ENCODE measurements at places on chromosomes 1 and 21. TPM values are rescaled to one million over a fixed set of nuclear protein-coding genes. Genes with fewer than 3 reads are reported as not detected.
A peak's percentile ranks its signal among the peaks of the same experiment; 100 is the strongest.

GRCh38 chr1:170619241-170620028 lies 44.5 kb upstream of the PRRX1 start:
- no peak for DNase-seq

DNA sequence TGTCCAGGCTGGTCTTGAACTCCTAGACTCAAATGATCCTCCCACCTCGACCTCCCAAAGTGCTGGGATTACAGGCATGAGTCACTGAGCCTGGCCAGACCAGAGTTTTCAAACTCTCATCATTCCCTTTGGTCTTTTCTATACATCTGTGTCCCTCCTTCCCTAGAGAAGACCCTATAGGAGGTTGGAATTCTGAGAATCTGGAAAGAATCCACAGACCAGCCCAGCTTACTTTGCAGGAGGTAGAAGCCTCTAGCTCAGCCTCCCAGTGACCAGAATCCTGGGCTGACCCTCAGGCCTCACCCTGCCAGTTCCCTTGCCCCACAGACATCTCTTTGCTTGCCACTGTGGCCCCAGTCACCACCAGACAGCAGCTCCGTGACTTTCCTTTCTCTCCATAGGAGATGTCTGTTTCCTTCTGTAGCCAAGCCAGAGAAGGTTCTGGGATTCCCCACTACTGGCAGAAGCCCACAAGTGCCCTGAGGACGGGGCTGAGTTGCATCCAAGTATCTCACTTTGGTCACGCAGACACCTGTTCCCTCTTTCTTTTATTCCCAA lies 34.7 kb upstream of the KHDRBS1 start:
- no peak for DNase-seq

GRCh38 chr1:217106231-217106901 lies 383.1 kb upstream of the ESRRG start:
- DNase-seq, result no peak

- no peak for DNase-seq
Observed at GRCh38 chr1:110606657-110607535, 738 bp upstream of the KCNA2 start.

- no peak for DNase-seq
Observed at GRCh38 chr1:8023287-8023994, 2.7 kb downstream of the ERRFI1 start.

GRCh38 chr1:9823943-9824701 lies at the start of gene CLSTN1:
TSS of gene CLSTN1 (minus strand) at chr1:9823965. CDS start at chr1:9823733, 232 bp downstream.
- DNase-seq, result peak; percentile 94

DNA sequence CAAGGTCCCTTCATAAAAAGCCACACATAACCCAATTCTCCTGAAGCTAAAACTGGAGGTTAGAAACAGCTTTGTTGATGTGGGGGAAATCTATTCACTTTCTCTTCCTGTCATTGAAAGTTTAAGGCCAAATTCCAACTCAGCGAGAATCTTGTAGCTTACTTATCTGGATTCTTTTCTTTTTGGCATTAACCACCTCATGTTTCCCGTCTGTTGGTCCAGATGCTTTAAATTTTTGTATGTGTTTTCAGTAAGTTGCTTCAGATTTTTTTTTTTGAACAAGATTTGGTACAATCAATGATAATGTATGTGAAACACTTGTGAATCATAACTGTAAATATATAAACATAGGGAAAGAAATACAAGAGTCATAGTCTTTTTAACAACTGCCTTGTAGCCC lies 33.7 kb upstream of the NEK7 start:
- DNase-seq, result no peak

DNA sequence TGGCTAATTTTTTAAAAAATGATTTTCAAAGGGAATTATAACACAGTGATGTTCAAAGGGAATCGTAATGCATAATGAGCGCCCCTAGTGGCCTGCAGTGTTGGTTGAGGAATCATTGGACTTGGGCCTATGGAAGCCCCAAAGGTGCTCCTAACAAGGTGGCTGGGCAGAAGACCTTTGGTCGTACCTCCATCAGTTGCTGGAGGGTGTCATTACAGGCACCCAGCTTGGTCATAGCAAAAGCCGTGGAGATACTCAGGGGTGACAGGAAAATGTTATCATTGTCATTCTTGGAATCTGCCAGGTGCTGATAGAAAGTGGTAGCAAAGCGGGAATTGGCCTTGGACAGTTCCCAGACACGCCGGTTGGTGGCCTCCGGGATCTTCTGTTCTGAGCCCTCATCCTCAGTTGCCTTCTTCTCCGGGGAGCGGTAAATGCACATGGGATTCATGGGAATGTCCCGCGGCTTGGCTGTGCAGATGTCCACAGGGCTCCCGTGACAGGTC lies 2.7 kb downstream of the SERPINC1 start:
- DNase-seq, result no peak

DNA sequence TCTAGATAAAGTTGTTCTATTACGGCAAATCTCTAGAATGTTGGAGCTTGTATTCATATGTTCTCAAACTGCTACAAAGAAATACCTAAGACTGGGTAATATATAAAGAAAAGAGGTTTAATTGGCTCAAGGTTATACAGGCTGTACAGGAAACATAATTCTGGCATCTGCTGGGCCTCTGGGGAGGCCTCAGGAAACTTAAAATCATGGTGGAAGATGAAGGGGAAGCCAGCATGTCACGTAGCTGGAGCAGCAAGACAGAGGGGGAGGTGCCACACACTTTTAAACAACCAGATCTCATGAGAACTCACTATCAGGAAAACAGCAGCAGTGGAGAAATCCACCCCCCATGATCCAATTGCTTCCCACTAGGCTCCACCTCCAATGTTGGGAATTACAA lies 390.4 kb upstream of the ADGRL4 start:
- no peak for DNase-seq

GRCh38 chr1:218112862-218113261 lies 172.2 kb upstream of the RRP15 start:
- no peak for DNase-seq

DNA sequence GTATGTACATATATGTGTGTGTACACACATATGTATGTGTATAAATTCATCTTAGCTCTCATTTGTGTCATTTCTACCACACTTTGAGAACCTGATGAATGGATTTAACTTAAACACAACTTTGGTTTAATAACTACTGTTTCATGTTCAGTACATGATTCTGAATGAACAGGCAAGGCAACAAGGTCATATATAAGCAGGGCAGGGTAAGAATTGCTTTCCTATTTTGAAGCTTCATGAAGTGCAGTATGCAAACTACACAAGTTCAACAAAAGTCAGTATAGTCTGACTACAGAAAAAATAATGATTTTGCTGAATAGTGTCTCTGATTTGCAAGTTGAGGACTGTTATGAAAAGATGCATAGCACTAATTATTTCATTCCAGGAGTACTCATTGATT lies 127.6 kb downstream of the KCNK2 start:
- DNase-seq, result no peak

DNA sequence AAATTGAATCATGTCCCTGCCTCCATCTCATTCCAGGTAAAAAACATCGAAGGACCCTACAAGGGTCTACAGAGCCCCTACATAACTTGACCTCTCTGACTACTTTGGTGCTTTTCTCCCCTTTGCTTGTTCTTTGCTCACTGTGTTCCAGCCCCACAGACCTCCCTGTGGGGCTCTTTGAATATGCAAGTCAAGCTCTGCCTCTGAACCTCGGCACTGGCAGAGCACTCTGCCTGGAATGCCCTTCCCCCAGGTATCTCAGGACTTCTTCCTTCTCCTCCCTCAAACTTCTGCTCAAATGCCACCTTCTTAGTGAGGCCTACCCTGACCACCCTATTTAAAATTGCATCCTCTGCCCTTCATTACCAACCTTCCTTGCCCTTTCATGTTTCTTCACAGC lies 87.8 kb upstream of the CD34 start:
- no peak for DNase-seq

- DNase-seq, result no peak
Observed at GRCh38 chr1:236681219-236681618, 5.1 kb upstream of the ACTN2 start.

DNA sequence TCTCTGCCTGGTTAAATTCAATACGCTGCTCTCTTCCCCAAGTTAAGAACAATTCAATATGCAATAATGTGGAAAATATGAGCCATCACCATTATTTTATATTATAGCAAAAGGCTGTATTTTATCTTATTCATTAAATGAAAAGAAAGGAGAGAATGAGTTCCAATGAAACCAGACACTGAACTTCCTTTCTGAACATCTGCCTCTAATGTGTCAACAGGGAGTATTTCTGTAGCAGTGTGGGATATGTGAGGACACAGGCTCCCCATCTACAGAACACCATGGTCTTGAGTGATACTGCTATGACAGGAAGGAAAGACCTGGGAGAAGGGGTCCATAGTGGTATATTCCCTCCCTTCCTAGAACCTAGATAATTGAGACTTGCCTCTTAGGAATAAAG lies 46.3 kb downstream of the CASQ2 start:
- no peak for DNase-seq

GRCh38 chr1:58657082-58657481 lies 42.8 kb downstream of the MYSM1 start:
- no peak for DNase-seq

DNA sequence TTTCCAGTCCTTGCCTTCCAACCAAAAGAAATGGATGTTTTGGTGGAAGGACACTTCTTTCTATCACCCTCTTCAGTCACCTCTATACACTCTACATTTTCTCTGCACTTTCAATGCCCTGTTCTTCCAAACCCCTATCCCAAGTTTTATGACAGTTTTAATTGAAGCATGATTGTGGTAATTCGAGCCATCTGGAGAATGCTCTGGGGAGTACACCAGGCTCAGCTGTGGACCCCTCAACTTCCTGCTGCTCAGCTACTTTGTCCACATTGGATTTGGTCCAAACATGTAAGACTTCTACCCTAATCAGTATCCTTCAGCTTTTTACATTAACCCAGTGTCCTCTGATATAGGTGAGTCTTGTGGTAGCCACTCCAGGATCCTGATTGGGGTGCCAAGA lies 129.6 kb downstream of the SYT2 start:
- no peak for DNase-seq

- DNase-seq, result no peak
Observed at GRCh38 chr1:16006552-16007485, 2.8 kb downstream of the SRARP start.

- no peak for DNase-seq
Observed at GRCh38 chr1:193457676-193458075, 271.3 kb upstream of the B3GALT2 start.

- DNase-seq, result peak; percentile 79
Observed at GRCh38 chr1:6205849-6206519, at the start of gene RNF207. TSS of gene RNF207 (plus strand) at chr1:6206119. CDS start at chr1:6206536, 417 bp downstream.

DNA sequence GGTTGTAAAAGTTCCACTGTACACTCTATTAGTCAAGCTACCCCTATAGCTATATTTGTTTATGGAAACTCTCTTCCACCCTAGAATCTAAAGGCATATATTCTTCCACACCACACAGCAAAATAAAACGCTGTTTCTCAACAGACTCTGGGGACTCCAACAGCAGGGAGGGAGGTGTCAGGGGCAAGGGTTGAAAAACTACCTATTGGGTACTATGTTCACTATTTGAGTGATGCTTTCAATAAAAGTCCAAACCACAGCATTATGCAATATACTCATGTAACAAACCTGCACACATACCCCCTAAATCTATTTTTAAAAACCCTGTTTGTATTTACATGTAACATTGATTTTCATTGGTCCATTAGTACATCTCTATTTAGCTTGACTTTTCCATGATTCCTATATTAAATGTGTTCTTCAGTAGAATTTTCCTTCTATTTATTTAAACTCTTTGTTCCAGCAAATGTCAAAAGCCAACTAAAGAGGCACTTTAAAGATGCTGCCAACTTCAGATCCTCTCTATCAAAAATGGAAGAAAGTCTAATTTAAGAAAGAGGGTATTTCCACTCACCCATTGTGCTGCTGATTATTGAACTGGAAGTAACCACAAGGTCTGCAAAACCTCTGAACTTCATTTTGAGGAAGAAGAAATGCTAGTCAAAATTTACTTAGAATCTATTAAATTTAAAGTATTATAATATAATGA lies 26.2 kb downstream of the RGS7 start:
- no peak for DNase-seq

DNA sequence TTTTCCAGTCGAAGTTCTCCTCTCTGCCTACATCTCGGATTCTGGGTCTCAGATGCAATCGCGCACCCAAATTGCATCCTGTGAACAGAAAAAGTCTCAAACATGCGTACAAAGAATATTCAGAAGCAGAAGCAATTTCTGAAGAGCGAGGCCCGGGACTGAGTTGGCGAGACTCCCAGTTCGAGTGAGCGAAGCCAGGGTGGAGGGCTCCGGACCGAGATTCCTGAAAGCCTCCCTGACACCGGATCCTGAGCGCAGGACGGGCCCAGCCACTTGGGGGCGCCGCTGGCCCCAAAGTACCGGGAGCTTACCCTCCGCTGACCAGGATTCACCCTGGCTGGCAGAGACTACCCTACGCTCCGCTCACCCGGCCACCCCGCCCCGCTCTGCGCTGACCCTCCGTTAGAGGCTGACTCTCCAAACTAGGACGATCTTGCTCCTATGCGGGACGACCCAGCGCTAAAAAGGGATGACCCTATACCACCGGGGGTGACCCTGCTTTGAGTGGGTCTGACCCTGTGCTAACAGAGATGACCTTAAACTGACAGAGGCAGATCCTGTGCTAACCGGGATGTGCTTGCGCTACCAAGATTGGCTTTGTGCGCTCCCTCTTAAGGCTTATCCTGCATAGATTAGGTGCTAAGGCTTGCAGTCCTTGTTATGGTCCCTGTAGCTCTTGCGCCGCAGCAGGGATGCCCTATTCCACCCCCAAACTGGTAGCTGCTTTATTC lies 12.1 kb downstream of the FOXD2 start:
- DNase-seq, result peak; percentile 57

DNA sequence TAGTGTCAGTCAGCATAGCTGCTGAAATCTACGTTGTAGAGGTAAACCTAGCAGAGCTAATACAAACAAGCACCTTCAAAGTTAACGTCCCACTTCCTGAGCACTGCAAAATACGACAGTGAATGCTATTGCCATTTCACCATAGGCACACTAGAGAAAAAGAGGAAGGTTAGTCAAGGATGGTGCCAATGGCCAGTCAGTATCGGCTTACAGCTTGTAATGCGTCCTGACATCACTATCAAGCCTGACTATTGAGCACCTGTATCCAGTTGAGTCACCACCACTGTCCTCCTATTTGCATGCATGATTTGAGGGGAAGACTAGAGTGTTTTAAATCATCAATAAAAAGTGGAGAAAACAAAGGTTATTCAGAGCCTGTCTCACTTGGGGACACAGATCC lies 34.4 kb downstream of the NUCKS1 start:
- no peak for DNase-seq

CASQ2 gene
- 804 TPM for total RNA-seq

TRIM67 gene
- 0.05 TPM for total RNA-seq

NHLH1 gene
- not detected for total RNA-seq

PTGFR gene
- total RNA-seq, result 0.73 TPM

GRHL3 gene
- total RNA-seq, result not detected

BACH1 gene
- 34.2 TPM for total RNA-seq

MROH9 gene
- total RNA-seq, result not detected

CATSPER4 gene
- total RNA-seq, result not detected

KCNJ9 gene
- total RNA-seq, result not detected

RHD gene
- not detected for total RNA-seq

FAM131C gene
- total RNA-seq, result 4.5 TPM

MAP1LC3C gene
- 0.24 TPM for total RNA-seq

KLHDC7A gene
- not detected for total RNA-seq

CDC7 gene
- 0.89 TPM for total RNA-seq

PLA2G2F gene
- not detected for total RNA-seq

COL24A1 gene
- total RNA-seq, result 1.9 TPM

RGS18 gene
- total RNA-seq, result 0.91 TPM

OR2T5 gene
- not detected for total RNA-seq
